Fibroblast of villous mesenchyme (primary cell): ENCODE measurements at places on chromosomes 2 and 18. TPM values are rescaled to one million over a fixed set of nuclear protein-coding genes. Genes with fewer than 3 reads are reported as not detected.

SLC9A2 gene
- total RNA-seq: not detected in 2 replicates

IL1R1 gene
- 35.8 and 62.6 TPM in 2 replicates for total RNA-seq

FBLN7 gene
- total RNA-seq: 1.3 and 6.1 TPM in 2 replicates

GPR55 gene
- not detected in 2 replicates for total RNA-seq

GRB14 gene
- not detected in 2 replicates for total RNA-seq

NYAP2 gene
- not detected in 2 replicates for total RNA-seq

IGFBP5 gene
- total RNA-seq: 644 and 754 TPM in 2 replicates

PLGLB2 gene
- total RNA-seq: 1.6 and 2.6 TPM in 2 replicates

IFIH1 gene
- 3.9 and 7.8 TPM in 2 replicates for total RNA-seq

IL37 gene
- 0.32 TPM in 1 of 2 replicates, not detected in the other for total RNA-seq

HOXD12 gene
- total RNA-seq: not detected in 2 replicates

IL1RN gene
- not detected in 2 replicates for total RNA-seq

OTOS gene
- not detected in 2 replicates for total RNA-seq

MRO gene
- total RNA-seq: under 0.01 TPM in 1 of 2 replicates, not detected in the other

PHLPP1 gene
- total RNA-seq: 4.7 and 6.8 TPM in 2 replicates

LONRF2 gene
- 0.32 and 1.3 TPM in 2 replicates for total RNA-seq

NT5DC4 gene
- not detected in 2 replicates for total RNA-seq

GPR39 gene
- total RNA-seq: 3.2 and 5.6 TPM in 2 replicates

SPDYA gene
- total RNA-seq: 0.97 and 1.3 TPM in 2 replicates

PTH2R gene
- total RNA-seq: 0.43 and 0.64 TPM in 2 replicates

CETN1 gene
- total RNA-seq: not detected in 2 replicates

C2orf78 gene
- total RNA-seq: not detected in 2 replicates

C2orf81 gene
- total RNA-seq: 0.86 and 1.3 TPM in 2 replicates

FBXO15 gene
- total RNA-seq: 0.32 and 0.43 TPM in 2 replicates

IL36RN gene
- not detected in 2 replicates for total RNA-seq

MALL gene
- total RNA-seq: 2.2 and 2.9 TPM in 2 replicates

CTDSP1 gene
- 63.5 and 66.9 TPM in 2 replicates for total RNA-seq

LBH gene
- 548 and 803 TPM in 2 replicates for total RNA-seq

C1QL2 gene
- not detected in 2 replicates for total RNA-seq

NT5C1B gene
- total RNA-seq: not detected in 2 replicates

RAX gene
- not detected in 2 replicates for total RNA-seq

CCDC150 gene
- 8.7 and 13.0 TPM in 2 replicates for total RNA-seq

RTP5 gene
- total RNA-seq: not detected in 2 replicates

LINC00305 gene
- total RNA-seq: not detected in 2 replicates

B3GNT2 gene
- total RNA-seq: 19.0 and 26.3 TPM in 2 replicates

NAT8 gene
- total RNA-seq: not detected in 2 replicates

ERBB4 gene
- under 0.01 TPM in 1 of 2 replicates, not detected in the other for total RNA-seq
